HFFc6 (cell line): ENCODE measurements at places on chromosomes 13 and 19.

DNA sequence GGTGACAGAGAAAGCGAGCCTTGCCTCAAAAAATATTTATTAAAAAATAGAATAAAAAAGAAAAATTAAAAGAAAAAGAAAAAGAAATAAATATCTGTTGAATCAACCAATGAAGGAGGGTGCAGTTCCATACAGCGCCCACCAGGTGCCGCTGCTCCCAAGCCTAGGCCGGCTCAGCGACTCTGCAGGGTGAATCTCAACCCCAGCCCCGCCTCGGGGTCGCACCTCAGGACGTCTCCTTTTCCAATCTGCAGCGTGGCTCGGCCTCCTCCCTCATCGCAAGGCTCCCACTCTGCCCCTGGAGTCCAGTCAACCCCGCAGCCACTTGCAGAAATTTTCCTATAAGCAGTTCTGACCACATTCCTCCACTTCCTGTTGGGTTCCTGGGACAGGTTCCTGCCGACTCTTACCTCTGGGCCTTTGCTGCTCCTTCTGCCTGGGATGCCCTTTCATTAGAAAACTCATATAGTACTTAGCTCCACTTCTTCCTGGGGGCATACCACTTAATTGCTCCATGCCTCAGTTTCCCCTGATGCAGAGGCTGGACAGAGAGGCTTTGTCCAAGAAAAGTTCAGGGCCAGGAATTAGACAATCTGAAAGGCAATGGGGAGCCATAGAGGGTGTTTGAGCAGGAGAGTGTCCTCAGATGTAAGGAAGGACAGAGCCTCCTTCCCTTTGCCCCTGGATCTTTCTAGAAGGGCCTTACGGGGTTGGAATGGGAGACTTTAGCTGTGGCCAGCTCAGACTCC is 24.3 kb downstream of the NFILZ start:
- DNase-seq, result peak; percentile 8

GRCh38 chr13:48302871-48303358 is 636 bp upstream of the RB1 start:
- no peak for DNase-seq

- no peak for DNase-seq
These were observed 95.3 kb downstream of the KL start for GRCh38 chr13:33111414-33112110.

- no peak for DNase-seq
These were observed 21.7 kb downstream of the SIPA1L3 start for GRCh38 chr19:37928527-37929286.

GRCh38 chr19:16969135-16969534 is 57.5 kb downstream of the CPAMD8 start:
- no peak for DNase-seq

- no peak for DNase-seq
These were observed 757 bp upstream of the CLEC11A start for GRCh38 chr19:50722201-50723013.

GRCh38 chr13:98187155-98187964 is 10.3 kb upstream of the RNF113B start:
- DNase-seq, result no peak

GRCh38 chr13:35718084-35718483 is 241.6 kb upstream of the MAB21L1 start:
- no peak for DNase-seq

DNA sequence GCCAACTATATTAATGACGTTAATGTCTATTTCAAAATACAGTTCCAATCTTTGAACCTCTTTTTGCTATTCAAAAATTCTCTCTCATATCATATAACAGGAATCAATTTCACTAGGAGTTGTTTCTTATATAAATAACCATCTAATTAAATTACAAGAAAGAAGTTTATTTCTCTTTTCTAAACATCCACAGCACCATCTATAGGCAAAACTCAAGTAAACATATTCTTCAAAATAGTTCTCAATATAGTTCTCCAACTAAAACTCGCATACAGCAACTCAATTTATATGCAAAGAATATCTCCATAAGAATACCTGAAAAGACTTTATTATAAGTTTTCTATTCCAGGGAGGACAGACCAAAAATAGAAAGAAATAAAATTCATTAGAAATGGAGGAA is 65.6 kb downstream of the RBM26 start:
- no peak for DNase-seq

- DNase-seq, result peak; percentile 32
These were observed 2.6 kb upstream of the ZNF175 start for GRCh38 chr19:51568456-51568855.

DNA sequence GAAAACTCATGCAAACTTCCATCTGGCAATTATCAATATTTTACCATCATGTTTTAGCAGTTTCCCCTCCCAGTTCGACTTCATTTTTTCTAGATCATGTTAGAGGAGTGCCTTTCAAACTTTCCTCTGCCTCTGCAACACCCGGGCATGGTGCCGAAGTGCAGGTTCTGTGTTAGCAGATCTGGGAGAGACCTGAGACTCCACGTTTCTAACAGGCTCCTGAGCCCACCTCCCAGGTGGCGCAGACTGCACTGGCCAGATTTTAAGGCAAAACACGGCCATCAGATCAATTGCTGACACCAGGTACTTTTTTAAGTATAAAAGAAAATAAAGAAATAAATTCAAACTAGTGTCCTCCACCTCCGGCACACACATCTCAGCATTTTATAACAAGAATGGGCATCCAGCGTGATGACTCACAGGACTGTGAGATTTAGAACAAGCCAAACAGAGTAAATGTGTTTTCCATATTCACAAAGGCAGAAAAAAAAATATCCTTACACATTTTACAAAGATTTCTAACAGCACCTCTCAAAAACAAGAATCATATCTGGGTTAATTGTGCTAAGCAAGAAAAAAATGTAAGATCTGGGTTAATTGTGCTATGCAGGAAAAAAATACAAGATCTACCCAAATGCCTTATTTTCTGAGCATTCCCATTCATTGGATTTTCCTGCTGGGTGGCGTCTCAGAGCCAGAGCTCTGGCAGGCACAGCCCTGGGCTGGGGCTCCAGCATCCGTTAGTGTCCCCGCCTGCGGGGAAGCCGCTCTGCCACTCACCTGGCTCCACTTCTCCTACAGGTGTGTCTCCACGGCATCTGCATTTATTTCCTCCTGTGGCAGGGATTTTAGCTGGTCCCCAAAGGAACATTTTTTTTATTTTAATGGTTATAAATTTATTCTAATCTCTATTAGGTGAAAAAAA is 127.9 kb upstream of the SOX1 start:
- no peak for DNase-seq

DNA sequence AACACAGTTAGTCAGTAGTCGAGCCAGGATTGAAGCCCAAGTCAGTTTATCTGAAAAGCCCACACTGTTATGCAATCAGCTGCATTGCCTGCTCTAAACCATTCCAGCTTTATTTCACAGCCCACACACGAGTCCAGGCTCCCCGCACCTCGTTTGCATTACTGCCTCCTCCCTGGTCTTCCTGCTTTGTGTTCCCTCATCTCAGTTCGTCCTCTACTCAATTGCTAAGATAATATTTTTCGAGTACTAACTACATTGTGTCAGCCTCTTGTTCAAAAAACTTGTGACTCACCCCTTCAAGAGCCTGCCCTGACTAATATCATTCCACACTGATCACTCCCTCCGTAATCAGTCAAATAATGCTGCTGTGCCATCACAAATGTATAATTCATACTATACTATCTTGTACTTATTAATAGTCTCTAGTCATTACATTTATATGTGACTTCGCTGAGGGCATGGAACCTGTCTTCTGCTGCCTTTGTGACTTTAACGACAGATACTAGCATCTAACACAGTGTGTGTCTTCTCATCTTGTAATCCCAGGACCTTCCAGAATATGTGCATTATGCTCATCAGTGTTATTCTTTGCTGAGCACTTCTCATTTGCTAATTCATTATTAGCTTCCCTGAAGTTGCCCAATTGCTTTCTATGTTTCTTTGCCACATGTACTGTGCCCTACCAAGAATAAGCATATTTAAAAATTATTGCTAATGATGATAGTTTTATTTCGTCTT is 26.2 kb upstream of the WDFY2 start:
- DNase-seq, result peak; percentile 88

DNA sequence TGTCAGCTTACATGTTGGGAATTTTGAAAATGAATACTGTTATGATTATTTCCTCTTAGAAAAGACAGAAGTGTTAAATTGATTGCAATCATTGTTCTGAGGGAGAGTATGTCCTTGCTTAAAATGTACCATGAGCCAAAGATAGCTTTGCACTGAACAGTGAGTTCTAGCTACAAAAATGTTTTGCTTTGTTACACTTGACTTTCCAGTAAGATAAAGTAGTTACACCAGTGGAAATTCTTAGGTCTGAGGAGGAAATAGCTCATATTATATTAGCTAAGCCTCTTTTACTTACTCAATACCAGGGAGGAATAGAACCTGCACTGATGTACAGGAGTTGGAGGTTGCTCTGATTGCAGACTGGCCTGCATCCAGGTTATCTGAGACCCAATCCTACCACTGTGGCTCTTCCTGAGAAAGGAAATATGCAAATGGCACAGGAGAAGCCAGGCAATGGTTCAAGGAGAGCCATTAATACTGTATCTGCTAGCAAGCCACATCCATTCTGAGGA is 53.0 kb upstream of the FBXL3 start:
- no peak for DNase-seq

- DNase-seq, result no peak
These were observed 1.7 kb downstream of the B3GNT8 start for GRCh38 chr19:41425174-41426115.

DNA sequence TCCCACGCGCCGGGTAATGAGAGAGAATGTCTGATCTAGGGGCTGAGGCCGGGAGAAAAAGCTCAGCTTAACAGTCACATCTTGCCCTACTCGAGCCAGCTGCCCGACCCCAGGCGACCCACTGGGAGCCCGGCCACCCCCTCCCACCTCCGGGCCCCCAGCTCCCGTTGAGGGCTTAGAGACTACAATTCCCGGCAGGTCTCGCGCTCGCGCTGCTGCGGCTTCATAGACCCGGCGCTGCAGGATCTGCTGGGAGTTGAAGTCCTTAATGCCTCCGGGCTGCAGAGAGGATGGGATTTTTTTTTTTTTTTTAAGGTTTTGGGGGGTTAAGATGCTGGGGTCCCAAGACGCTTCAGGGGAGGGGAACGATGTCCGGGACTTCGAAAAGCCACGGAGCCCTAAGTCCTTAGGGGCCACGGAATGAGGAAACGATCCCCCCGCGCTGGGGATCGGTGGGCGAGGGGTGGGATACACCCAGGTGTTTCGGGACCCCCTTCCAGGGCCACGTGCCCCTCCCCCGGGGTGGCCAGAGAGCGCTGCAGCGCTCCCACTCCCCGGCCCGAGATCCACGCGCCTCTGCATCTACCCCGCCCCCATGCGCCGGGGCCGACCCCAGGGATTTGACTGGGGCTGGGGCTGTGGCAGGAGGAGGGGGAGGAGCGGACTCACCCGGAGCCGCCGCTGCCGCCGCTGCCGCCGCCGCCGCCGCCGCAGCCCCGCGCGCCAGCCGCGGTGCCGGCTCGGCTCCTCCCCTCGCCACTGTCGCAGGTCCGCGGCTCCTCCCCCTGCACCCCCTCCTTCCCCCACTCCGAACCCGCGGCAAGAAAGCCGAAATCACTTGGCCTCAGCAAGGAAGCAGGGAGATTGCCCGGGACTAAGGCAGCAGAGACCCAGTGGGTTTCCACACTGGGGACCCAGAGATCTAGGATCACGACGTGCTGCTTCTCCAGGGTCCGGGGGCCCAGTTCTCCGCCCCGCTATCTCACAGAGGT is at the start of gene SYT3:
Gene SYT3 (minus strand): TSS at position 761 of the 992 bp plus-strand sequence. CDS start 2,470 bp downstream, outside the sequence.
- no peak for DNase-seq

- no peak for DNase-seq
These were observed 25.9 kb upstream of the MPHOSPH8 start for GRCh38 chr13:19607523-19608078.

GRCh38 chr13:51502153-51502651 is 49.4 kb upstream of the INTS6 start:
- peak; percentile 45 for DNase-seq

GRCh38 chr13:76286178-76286577 is 600.0 kb downstream of the KCTD12 start:
- DNase-seq, result peak; percentile 25

DNA sequence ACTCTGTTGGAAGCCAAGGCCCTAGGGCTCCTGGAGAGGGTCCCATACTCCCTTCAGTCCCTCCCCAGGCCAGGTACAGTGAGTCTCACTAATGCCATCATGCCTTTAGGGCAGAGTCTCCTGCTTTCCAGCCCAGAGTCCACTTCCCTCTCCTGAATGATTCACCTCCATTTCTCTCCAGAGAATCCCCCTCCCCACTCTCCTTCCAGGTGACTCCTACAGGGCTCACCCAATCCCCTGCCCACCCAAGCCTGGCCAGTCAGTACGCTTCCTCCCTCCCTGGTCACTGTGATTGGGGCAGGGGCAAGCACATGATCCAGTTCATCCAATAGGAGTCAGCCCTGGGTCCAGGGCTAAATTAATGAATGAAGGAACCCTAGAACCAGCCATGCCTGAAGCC is 35.0 kb upstream of the PNMA8B start:
- no peak for DNase-seq

DNA sequence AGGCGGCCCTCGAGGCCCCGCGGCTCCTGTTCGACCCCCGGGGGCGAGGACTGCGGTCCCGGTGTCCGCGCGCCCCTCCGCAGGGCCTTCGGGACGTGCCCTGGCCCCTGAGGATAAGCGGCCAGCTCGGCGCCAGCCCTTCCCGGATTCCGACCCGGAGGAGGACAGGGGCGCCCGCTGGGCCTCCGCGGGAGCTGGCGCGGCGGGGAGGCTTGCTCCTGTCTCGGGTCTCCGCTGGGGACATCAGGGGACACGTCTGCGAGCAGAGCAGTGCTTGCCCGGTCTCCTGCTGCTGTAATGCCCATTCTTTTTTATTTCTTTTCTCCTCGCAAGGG is 829 bp downstream of the B3GLCT start:
- peak; percentile 5 for DNase-seq

DNA sequence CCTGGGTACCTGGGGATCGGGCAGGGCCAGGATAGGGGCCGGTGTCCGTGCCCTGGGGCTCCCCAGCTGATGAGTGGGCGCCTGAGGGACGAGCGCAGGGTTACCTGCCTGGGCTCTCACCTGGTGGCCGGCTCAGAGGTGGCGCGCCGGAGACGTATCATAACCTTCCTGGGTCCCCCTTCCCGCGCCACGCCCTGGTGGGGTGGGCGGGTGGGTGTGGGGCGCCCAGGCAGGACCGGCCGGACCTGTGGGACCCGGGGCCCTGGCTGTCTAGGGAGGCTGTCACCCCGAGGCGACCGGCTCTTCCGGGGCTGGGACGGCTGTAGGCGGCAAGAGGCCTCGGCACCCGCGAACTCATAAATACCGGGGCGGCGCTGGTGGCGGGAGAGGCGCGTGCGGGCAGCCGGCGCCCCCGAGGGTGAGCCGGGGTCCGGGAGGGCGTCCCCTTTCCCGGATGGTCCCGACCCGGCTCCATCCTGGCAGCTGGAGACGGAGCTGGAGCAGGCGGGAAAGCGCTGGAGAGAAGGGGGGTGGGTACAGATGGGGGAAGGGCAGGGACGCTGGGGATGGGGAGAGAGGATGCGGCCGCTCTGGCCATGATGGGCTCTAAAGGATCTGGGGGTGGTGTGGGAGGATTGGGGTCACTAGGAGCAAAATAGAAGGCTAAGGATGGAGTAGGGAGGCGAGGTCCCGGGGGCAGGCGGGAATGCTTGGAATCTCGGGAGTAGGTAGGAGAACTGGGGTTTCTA is at the start of gene ACP7:
Gene ACP7 (plus strand): TSS at position 386 of the 749 bp plus-strand sequence. CDS start 902 bp downstream, outside the sequence.
- DNase-seq, result no peak

GRCh38 chr13:41065078-41065477 is 3.8 kb downstream of the WBP4 start:
- DNase-seq, result peak; percentile 51

- no peak for DNase-seq
These were observed 1.5 kb upstream of the CEBPA start for GRCh38 chr19:33303791-33304345.
